ENCODE measurements at places on chromosomes 6 and 20.
A peak's percentile ranks its signal among the peaks of the same experiment; 100 is the strongest.

DNA sequence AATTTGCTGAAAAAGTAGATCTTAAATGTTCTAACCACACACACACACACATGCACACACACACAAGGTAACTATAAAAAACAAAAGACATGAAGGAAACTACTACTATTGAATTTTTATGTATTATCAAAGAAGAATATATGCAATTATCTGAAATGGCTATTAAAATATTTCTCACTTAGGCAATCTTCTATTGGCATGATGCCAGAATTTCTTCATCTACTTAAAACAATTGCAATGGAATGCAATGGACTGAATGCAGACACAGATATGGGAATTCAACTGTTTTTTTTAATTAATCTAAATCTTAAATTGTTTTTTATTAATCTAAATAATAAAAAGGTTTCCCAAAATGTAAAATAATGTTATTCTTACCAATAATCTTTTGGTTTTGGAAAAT lies 152.6 kb upstream of the SMLR1 start:
- no peak for DNase-seq

DNA sequence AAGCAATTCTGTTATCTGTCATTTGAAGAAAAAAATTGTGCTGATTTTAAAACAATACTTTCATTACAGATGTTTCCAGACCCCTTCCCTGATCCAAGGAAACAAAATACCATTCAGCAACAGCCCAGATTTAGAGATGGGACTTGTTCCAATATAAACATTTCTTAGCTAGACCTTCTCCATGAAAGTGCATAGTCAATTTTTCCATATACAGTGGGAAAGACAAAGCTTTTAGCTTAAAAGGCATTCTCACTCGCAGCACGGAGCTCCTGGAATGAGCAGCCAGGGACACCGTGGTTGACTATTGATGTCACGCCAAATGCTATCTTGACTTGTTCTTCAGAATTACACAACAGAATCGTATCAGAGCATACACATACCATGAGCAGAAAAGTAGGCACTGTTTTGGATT lies 21.5 kb downstream of the LAMA4 start:
- DNase-seq, result no peak

GRCh38 chr6:41191569-41191968 lies 9.4 kb downstream of the TREML2 start:
- peak; percentile 28 for DNase-seq

- DNase-seq, result no peak
Measured at GRCh38 chr6:53100561-53100960, 35.4 kb downstream of the FBXO9 start.

DNA sequence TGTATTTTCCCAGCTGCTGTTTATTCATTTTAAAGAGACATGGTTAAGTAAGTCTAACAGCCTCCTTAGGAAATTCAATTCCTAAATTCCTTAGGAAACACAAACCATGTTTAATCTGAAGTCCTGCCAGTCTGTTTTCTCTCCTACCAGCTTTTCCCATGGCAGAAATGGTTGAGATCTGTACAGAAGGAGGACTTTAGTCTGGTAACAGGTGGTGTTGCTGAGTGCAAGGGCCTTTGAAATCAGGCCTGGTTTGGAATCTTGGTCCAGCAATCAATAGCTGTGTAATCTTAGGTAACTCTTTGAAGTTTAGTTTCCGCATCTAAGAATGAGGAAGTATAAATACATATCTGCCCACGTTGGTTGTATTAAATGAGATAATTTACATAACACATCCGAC lies 232.5 kb downstream of the LAMA2 start:
- no peak for DNase-seq

DNA sequence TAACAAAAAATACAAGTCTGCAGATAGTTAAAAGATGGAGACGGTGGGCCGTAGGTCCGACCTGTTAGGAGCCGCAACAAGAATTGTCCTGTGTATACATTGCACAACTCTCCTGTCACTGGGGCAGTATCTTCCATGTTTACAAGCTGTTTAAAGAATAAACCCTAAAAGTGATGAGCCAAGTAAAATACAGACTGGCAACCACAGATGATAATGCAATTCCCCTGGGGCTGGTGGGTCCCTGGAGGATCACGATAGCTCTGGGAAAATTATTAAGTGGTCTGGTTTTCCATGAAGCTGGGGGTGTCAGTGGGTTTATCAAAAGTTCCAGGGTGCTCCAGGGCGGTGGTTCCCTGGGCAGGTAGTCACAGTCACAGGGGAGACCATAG lies 8.1 kb upstream of the FAM50B start:
- no peak for DNase-seq

DNA sequence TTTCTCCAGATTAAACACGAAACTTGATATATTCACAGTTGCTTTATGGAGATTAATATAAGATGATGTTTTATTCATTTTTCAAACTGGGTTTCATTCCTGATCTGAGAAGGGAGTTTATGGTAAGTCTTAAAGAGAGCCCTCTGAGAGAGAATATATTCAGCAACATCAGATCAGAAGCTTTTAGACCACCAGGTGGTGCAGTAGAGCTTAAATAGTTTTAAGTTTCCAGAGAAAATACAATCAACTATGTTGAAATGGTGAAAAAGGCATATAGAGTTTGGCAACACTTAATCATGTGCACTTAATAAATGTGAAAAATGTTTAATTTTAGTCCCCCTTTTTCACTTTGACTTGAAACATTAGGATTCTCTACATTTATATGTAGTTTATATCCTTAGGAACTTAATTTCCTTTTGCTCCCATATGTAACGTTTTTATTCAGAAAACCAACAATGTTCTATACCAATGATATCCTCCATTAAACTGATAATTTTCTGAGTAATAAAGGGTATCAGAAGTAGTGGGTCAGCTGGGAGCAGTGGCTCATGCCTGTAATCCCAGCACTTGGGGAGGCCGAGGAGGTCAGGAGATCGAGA lies 86.4 kb upstream of the CLDN20 start:
- DNase-seq, result peak; percentile 67

DNA sequence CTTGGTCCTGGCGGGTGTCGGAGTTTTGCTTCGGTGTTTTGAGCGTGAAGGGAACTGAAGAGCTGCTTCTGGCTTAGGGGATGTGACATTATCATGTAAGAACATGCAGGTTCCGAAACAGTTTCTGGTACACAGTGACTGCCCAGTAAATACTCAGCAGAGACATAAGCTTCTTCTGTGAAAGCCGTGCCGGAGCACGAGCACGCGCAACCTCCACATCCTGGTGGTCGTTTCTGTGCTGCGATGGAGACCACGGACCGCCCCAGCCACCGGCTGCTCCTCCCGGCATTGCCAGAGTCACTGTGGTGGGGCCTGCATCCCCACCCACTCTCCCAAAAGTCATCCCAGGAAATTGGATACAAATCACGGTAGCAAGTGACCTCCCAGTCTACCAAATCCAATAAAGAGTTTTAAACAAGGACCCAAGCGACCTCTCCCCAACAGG lies 18.7 kb downstream of the KIF25 start:
- DNase-seq, result no peak

- DNase-seq, result no peak
Measured at GRCh38 chr20:47586649-47587294, 85.1 kb downstream of the NCOA3 start.

- DNase-seq, result no peak
Measured at GRCh38 chr20:7137395-7138151, 370.1 kb downstream of the BMP2 start.

- DNase-seq, result no peak
Measured at GRCh38 chr20:37347891-37348791, 2.2 kb downstream of the SRC start.

DNA sequence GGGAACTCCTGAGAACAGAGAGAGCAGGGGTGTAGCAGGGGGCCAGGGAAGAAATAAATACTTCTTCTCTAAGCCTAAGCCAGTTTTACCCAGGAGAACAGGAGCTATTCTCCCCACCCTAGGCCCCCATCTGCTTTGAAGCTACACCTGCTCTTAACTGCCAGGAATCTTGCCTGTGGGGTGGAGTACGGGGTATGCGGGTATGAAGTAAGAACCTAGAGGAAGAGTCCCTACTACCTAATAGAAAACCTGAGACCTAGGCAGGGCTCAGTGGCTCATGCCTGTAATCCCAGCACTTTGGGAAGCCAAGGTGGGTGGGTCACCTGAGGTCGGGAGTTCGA lies 1.5 kb downstream of the SLC29A1 start:
- DNase-seq, result no peak

DNA sequence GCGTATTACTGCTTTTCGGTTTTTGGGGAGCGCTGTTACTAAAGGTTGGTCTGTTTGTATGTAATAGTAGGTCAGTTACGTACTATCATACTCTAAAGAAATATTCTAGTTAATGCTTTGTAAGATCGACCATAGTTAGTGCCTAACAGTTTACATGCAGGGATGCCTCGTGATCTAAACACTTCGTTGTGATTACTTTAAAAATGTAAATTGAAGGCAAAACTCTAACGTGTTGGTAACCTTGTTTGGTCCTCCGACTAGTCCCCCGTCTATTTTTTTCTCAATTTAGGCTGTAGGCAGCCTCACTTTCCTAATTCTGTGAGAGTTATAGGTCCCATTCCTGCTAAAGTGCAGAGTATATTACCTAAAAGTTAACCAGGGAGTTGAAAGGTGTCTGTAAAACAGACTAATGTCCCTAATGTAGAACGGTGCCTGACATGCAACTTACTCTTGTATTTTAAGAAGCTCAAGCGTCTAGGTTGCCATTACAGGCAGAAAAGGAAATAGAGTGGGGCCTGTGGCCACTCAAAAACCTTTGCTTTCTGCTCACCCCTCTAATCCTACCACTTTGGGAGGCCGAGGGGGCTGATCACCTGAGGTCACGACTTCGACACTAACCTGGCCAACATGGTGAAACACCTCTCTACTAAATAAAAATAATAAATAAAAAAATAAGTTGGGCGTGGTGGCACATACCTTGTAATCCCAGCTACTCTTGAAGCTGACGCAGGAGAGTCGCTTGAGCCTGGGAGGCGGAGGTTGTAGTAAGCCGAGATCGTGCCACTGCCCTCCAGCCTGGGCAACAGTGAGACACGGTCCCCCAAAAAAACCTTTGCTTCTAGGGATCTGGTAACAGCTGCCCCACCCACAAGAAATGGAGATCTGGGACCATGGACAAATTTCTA lies 37.8 kb downstream of the HFE start:
- no peak for DNase-seq

DNA sequence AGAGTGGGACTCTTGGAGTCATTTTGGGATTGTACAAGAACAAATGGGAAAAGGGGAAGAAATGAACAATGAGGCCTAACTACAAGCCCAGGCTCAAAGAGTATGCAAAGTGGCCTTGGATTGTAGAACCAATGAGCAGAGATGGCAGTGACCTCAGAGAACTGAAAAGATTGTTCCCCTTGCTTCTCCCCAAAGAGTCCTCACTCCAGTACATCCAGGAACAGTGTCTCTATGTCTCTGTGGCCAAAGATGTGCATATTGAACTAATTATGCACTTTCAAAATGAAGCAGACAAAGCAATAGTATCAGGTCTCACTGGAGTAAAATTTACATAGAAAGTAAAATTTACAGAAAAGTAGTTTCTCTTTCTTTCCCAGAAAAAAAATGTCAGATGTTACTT lies 81.0 kb downstream of the SMLR1 start:
- DNase-seq, result no peak

GRCh38 chr20:38220587-38221118 lies 39.9 kb downstream of the KIAA1755 start:
- no peak for DNase-seq

- peak; percentile 35 for DNase-seq
Measured at GRCh38 chr20:561437-562231, 18.0 kb upstream of the CSNK2A1 start.

Measured in CD4-positive, alpha-beta T cell treated with Interleukin-15 for 4 hours (primary cell).